ENCODE measurements at places on chromosomes 7 and 10.

DNA sequence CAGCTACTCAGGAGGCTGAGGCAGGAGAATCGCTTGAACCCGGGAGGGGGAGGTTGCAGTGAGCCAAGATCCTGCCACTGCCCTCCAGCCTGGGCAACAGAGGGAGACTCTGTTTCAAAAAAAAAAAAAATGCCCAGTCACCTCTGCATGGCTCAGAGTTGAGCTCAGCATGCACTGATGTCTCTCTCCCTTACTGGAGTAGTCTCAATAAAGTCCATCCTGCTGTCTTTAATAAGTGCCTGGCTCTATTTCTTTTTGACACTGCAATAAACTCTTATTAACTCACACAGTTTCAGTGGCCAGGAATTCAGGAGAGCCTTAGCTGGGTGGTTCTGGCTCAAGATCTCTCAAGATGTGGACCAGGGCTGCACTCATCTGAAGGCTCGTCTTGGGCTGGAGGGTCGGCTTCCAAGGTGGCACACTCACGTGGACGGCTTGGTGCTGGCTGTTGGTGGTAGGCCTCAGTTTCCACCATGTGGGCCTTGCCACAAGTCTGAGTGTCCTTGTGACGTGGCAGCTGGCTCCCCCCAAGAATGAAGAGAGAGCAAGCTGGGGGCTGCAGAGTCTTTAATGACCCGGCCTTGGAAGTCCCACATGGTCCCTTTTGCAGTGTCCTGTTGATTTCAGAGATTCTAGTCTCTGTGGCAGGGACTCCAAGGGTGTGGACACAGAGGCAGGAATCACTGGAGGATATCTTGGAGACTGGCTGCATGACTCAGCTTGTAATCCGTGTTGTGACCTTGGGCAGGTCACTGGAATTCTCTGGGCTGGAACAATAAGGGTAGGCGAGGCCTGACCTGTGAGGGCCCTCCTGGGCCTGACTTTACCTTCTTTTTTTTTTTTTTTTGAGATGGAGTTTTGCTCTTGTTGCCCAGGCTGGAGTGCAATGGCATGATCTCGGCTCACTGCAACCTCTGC, 85.9 kb upstream of the KMT2C start:
- DNase-seq: no peak

DNA sequence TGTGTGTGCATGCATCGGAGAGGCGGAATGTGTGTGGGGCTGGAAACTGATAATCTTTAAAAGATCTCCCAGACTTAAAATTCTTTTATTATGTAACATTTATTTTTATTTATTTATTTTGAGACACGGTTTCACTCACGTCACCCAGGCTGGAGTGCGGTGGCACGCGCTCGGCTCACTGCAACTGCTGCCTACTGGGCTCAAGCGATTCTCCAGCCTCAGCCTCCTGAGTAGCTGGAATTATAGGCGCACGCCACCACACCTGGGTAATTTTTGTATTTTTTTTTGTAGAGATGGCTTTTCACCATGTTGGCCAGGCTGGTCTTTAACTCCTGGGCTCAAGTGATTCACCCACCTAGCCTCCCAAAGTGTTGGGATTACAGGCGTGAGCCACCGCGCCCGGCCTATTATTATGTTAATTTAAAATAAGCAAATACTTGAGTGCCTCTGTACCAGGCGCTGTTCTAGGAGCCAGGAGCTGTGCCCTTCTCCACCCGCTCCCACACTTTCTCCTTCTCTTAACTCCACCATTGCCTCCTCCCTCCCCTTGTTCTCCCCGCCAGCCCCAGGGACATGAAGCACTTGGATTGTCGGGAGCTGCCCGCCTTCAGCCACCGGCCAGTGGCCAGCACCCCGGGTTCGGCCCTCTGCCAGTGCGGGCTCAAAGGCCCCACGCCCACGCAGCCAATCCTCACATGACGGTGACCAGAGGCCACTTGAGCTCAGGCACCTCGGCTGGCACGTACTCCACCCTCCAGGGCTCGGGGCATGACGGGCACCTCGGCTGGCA, 163.6 kb downstream of the DNAJB6 start:
- DNase-seq: no peak

GRCh38 chr10:35852721-35853120, 210.6 kb upstream of the FZD8 start:
- no peak for DNase-seq

GRCh38 chr10:128339753-128340152, 213.5 kb upstream of the MKI67 start:
- DNase-seq: no peak

- DNase-seq: no peak
Measured at GRCh38 chr7:67470256-67470751, 473.7 kb downstream of the TYW1 start.

DNA sequence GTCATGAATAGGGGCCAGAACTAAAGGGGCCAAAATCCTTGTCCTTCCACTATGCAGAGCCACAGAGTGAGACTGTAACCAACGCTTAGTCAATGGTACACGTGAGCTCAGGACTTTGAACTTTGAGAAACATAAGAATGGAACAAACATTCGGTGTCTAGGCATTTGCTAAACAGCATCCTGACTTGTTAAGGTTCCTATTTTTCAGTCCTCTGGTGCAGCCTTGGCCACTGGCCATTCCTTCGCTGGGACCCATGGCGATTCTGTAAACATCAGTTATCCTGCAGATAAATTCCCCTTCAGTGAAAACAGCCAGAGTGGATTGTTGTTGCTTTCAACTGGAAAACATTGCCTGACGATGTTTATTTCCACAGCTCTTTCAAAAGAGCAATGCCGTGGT, 266.8 kb downstream of the SORCS1 start:
- DNase-seq: no peak

DNA sequence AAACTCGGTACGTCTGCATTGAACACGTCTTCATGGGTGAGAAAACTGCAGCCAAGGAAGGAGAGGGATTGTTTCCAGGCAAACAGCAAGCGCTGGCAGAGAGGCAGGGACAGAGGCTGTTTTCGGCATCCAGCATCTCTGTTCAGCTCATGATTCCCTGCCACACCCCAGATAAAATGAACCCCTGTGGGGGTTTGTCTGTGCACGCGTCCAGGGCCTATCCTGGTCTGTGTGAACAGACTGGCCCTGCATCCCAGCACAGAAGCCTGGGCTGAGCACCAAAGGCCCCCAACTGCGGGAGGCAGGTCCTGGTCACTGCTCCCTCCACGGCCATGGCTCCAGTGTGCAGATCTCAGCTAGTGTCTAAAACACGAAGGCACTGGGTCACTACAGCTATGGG, 83.3 kb upstream of the FAM20C start:
- DNase-seq: peak; percentile 60

DNA sequence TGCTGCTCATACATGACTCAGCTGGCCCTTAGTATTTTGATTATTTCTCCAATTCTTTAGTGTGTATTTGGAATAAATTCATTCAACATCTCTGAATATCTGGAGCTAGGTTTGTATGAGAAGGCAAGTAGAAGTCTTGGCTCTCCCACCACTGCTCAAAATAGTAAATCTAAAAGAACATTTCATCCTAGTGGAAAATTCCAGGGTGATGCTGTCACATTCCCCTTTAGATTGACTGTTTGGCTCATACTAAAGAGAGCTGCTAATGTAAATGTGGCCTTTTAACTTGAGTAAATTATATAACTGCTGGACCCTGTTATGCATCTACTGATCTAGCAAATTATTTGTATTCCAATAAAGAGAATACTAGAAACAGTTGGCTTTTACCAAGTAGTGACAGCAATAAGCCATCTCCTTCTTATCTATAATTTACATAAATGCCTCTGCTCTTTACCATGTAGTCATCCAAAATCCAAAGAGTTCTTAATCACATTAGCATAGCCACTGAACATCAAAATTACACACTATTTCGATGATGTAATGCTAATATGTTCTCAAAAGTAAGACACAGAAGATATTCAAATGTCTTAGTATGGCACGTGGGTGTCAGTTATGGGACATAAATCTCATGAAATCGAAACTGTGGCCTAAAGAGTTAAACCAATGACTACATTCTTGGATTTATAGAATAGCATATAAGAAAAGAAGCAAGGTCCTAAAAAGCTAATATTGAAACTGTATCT, 86.9 kb upstream of the KCND2 start:
- no peak for DNase-seq

- no peak for DNase-seq
Measured at GRCh38 chr7:134478707-134479106, 19.8 kb upstream of the AKR1B1 start.

All from cerebellar nuclear complex (tissue), 1 donor.